ENCODE measurements at places on chromosomes 7 and 10.

GRCh38 chr10:69172241-69172982, 7.6 kb upstream of the SUPV3L1 start:
- no peak for DNase-seq

- no peak for DNase-seq
These were observed 126.3 kb downstream of the CFTR start for GRCh38 chr7:117606132-117606531.

DNA sequence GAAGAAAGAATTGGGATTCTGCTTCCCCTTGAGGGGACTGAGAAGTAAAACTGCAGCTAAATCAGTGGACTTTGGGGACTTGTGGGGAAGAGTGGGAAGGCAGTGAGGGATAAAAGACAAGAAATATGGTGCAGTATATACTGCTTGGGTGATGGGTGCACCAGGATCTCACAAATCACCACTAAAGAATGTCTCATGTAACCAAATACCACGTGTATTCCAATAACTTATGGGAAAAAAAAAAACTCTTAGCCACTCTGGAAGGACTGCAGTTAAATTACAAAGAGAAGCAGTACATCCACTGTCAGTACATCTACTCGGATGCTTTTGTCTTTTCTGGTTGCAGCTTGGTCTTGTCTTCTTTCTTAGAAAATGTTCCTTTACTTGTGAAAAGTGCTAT, 27.4 kb upstream of the GOT1 start:
- DNase-seq, result peak; percentile 61

DNA sequence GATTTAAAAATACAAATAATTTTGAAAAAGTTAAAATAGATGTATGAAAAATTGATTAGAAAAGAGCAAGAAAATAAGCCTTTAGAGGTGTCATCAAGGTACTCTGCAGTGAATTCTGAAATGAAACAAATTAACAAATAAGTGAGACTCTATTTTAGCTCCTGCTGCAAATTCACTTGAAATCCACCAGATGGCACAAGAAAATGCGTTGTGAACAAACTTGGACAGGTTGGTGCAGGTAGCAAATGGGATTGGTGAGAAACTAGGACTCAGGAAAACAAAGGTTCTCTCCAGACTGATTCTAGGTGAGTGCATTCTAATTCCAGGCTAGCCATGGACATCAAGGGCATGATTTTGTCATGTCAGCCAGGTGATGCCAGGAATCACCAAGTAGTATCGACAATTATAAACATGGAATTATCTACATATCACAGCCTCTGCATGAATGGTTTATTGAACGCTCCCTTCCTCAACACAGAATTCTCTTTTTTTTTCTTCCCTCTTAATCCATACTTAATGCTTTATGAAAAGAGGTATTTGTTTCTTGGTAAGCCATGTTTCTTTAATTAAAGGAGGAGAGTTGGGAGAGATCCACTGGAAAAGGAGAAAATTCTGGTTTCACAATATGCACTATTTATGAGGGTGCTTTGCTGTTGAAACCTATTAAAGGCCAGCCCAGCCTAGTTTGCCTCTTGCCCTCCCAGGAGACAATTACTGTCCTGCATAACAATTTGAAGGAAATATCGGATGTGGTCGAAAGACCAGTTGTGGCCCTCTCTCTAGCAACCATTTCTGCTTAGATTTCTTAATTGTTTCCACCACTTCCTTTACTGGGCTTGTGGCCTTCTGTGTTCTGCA, 118.1 kb downstream of the ZNF365 start:
- DNase-seq, result peak; percentile 36

DNA sequence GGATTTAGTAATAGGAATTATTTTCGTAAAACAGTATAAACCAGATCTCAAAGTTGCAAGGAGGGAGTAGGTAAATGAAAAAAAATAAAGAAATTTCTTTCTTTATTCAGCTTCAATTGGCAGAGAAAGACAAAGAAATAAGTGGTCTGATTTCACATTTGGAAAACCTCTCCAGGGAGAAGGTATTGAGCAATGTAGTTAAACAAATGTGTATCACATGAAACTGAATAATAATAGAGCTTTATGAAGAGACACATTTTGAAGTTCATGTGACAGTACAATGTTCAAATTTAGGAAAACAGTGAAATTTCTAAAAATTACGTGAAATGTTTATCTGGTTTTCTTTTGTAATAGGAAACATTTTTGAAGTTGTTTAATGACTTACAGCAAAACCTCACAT, 63.0 kb downstream of the TAX1BP1 start:
- peak; percentile 43 for DNase-seq

GRCh38 chr10:67678335-67678974, 17.5 kb downstream of the CTNNA3 start:
- no peak for DNase-seq

- no peak for DNase-seq
These were observed 55.9 kb downstream of the VOPP1 start for GRCh38 chr7:55516409-55516808.

GRCh38 chr7:110568932-110569331, 522.0 kb upstream of the LRRN3 start:
- DNase-seq, result peak; percentile 8

DNA sequence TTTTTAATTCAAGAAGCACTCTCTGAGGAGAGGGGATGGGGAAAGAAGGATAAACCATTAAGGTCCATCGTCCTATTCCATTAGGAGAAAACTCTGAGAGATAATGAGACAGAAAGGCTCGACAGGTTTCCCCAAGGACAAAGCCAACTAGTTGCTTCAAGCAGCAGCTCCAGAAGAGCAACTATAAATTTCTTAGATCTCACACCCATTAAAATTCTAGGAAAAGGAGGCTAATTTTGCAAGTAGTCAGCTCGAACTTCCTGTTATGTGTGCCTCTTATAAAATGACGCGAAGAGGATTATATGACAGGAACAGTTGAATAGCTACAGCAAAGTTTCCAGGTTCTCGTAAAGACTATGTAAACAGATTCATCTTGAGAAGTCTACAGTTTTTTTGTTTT, 52.0 kb upstream of the ST8SIA6 start:
- no peak for DNase-seq

GRCh38 chr10:48468866-48469511, 135.9 kb downstream of the ARHGAP22 start:
- DNase-seq, result no peak

GRCh38 chr10:73131301-73131700, 21.0 kb downstream of the NUDT13 start:
- no peak for DNase-seq

- peak; percentile 4 for DNase-seq
These were observed 374.9 kb upstream of the CELF2 start for GRCh38 chr10:10642751-10643150.
